ENCODE measurements at places on chromosomes 1 and 21.

GRCh38 chr1:167524651-167525050, 6.3 kb upstream of the CD247 start:
- no peak for DNase-seq

DNA sequence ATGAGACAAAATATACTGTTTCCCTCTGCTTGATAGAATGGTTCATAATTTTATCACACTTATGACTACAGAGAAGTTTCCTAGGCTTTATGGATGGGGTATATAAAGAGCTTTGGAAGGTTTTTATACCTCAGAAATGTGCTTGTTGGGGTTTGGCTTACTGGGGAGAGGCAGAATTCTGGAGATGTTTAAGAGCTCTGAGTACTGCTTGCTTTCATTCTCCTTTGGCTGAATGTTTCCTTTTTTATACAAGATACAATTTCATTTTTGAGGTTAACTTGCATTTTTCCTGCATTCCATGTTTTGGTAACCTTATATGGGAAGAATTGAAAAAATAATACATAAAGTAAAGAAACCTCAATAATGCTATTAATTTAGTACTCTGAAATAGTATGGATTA, 157.7 kb upstream of the COL11A1 start:
- no peak for DNase-seq

- no peak for DNase-seq
Measured at GRCh38 chr1:66532798-66533783, 862 bp upstream of the SGIP1 start.

DNA sequence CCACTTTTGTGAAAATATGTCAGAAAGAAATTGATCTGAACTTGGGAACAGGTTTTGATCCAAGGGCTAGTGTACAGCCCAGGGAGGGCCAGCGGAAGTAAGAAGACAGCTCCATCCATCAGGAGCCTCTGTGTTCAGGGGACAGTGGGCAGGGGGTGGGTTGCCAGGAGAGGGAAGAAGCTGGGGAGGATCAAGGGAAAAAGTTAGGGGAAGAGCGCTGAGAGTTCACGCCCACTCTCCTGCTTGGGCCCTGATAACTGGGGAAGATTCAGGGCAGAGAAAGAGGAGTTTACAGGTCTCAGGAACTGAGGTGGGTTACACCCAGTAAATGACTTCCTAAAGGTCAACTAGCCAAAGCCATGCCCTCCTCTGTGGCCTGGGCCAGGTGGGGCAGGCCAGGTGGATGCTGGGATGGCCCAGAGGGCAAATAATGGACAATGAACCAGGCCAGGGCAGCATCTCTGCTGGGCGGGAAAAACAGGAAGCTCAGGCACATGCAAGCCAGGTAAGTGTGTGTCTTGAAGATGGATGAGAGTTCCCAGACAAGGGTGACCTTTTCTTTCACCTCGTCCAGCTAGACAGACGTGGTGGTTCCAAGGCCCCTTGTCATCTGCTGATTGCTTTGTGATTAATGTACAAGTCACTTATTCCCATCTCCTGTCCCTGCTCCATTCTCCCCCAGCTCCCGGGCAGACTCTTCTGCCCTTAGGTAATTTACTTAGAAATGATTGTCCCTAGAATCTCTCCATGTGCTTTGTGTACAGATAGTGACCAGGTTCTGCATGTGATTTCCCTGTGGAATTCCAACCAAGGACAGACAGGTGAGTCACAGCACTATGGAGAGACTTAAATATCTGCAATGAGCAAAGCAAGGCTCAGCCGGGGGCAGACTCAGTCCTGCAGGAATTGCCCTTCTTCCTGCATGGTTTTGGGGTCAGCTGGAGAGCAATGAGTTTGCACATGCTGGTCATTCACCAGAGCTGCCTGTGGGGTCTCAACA, 57.0 kb downstream of the MDM4 start:
- no peak for DNase-seq
